ENCODE measurements at places on chromosomes 5 and 9. TPM values are rescaled to one million over a fixed set of nuclear protein-coding genes. Genes with fewer than 3 reads are reported as not detected.

Gene P4HA2
- total RNA-seq: 50.6 TPM

Gene HRCT1
- 2.1 TPM for total RNA-seq

Gene MAMDC2
- 11.0 TPM for total RNA-seq

Gene NR6A1
- 0.52 TPM for total RNA-seq

Gene GEMIN5
- total RNA-seq: 18.8 TPM

Gene PRRC2B
- total RNA-seq: 68.4 TPM

Gene MSMP
- not detected for total RNA-seq

Gene FAM200C
- total RNA-seq: 13.0 TPM

Gene TMEM232
- total RNA-seq: 1.6 TPM

Gene CYLC2
- total RNA-seq: not detected

Gene NRG2
- 0.52 TPM for total RNA-seq

Gene PCDHA13
- total RNA-seq: under 0.01 TPM

Gene CREB3
- total RNA-seq: 20.9 TPM

Gene PCDHGA10
- 4.2 TPM for total RNA-seq

Gene EGR1
- 21.4 TPM for total RNA-seq

Gene ECM2
- total RNA-seq: 28.7 TPM

Gene PCDHGB6
- total RNA-seq: 5.2 TPM

Gene PRDM9
- total RNA-seq: not detected

Gene JAKMIP2
- 0.52 TPM for total RNA-seq

Gene ATP10B
- under 0.01 TPM for total RNA-seq

Gene LPAR1
- total RNA-seq: 45.9 TPM

Gene HSPA9
- total RNA-seq: 145 TPM

Gene DOCK2
- 13.6 TPM for total RNA-seq

All from skeletal muscle tissue (tissue), 5 donors.